Inflammatory macrophage (primary cell): ENCODE measurements at places on chromosomes 1 and 21.

- peak; percentile 31 for DNase-seq
Observed at GRCh38 chr1:61079898-61080336, 2.4 kb upstream of the NFIA start.

GRCh38 chr1:180451504-180451903 is 50.9 kb downstream of the ACBD6 start:
- DNase-seq = no peak

DNA sequence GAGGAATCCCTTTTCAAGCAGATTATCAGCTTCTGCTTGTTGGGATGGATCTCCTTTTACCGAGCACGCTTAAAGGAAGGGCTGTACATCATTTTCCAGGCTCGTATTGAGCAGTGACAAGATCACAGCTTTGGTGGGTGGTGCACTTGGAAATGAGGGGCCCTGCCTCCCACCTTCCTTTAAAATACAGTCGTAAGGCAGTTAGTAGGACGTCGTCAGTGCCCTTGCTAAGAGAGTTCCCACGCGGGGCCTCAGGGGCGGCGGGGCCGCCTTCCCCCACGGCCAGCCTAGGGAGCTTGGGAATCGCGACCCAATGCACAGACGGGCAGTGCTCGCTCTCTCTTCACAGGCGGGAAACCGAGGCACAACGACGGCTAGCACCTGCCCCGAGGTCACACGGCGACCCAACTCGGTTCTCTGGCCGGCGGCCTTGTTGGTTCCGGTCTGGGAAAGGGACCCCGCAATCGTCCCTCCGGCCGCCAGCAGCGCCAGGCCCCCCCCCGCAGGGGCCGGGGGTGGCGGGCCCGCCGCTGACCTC is 58.6 kb downstream of the H3-3A start:
- no peak for DNase-seq

GRCh38 chr1:81708250-81708649 is 92.5 kb upstream of the ADGRL2 start:
- DNase-seq = no peak

DNA sequence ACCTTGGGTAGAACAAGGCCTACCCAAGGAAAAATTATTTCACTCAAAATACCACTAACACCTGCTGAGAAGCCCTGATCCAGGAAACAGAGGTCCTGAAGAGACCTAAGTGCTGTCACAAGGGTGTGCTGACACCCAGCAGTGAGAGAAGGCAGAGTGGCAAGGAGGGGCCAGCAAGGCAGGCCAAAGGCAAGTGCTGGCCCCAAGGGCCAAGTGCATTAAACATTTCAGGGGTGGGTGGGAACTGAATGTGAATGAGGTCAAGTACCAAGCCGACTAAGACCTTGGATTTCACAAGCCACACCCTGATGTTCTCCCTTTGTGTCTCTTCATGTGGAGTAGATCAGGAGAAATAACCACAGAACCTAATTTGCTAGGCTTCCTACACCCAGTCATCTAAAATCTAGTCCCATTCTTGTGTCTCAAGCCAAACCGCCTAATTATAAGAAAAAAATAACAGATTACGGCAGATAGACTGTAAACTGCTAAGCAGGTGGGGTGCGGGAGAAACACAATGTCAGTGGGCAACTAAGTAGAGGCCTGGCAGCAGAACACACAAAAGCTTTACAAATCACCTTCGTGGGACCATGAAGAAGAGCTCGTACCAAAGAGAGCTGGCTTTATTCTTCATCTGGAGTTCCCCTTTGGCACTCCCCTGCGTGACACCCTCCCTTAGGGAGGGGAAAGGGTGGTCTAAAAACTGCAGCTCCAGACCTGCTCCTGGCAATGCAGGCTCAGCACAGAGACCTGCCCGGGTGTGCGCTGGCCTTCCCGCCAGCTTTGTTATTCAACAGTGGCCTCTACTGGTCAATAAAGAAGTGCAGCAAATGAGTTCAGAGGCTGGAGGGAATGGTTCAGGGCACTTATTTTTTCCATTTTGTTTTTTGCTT is 8.7 kb downstream of the UBE2G2 start:
- DNase-seq = peak; percentile 52

DNA sequence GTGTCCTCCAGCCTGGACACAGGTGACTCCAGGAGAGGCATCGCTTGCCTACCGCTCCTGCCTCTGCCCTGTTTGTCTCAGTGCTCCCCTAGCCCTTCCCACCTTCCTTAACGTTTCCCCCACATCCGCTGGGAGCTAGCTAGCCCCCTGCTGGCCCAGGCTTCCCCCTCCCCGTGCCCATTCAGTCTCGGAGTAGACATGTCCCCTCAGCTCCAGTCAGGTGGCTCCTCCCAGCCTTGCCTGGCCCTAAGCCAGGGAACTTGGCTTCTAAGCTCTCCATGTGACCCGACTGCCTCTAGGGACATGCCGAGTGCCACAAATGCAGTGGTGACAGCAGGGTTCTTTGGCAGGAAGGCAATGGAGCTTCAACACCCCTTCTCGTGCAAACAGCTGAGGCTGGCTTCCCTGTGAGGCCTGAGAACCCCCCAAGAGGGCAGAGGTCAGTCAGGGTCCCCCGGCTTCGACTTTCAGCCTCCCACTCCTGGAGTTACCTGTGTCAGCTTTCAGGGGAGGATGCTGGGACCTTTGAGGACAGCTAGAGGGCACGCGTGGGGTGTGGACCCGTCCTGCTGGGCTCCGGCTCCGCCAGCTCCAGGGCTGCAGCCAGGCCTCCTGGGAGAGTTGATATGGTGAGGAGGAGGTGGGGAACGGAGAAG is 16.2 kb downstream of the DRAXIN start:
- DNase-seq = no peak
